NCI-H187 (cell line): ENCODE measurements at places on chromosomes 2 and 18.

DNA sequence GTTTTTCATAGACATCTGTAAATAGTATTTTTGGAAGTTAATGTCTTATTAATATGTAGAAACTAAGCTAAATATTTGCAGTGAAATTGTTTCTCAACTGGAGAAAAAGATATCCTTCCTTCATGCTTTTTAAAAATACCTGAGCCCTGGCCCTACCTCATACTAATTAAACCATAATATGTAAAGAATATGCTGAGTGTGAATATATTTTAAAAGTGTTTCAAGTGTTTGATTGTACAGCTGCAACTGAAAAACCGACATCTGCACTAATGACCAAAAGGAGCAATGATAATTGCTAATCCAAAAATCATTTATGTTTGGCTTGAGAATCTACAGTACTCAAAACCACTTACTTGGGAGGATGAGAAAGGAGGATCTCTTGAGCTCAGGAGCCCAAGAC is 156.7 kb downstream of the MBD5 start:
- DNase-seq, result no peak

DNA sequence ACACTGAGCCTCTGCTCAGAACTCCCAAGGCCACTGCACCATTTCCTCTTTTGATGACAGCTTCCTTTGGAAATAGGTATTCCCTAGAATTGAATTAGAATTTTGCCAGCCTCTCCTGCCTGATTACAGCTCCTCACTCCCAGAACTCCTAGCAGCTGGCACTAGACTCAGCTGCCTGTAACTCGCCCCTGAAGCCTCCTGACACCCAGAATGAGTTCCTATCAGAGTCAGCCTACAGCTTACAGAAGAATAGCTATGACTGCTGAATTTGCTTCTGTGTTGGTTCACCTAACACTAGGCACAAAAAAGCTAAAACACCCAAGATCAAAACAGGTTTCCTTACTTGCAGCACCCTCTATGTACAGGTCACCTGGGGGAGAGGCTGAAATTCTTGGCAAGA is 108.2 kb upstream of the PTPRM start:
- DNase-seq, result no peak

- no peak for DNase-seq
Measured at GRCh38 chr2:42424033-42424432, 63.0 kb upstream of the COX7A2L start.

DNA sequence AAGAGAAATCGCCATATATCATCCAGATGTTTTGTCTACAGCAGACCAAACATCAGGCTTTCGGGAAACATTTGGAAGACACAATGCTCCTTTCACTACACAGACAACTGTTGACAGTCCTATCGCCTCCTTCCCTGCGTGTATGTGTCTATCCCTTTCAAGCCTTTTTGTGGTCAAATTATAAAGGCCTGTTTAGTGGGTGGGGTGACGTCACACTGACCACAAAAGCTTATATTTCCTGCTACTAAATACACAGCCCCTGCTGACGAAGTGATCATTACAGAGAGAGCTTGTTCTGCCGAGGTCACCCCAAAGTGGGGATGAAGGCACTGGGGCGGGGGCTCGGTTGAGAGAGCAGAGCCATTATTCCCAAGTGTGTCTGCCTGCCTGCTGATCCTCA is 302.7 kb upstream of the TNP1 start:
- peak; percentile 23 for DNase-seq

GRCh38 chr2:161983331-161983651 is 90.7 kb downstream of the DPP4 start:
- DNase-seq, result no peak

GRCh38 chr18:36454245-36454644 is 156.7 kb downstream of the FHOD3 start:
- no peak for DNase-seq

DNA sequence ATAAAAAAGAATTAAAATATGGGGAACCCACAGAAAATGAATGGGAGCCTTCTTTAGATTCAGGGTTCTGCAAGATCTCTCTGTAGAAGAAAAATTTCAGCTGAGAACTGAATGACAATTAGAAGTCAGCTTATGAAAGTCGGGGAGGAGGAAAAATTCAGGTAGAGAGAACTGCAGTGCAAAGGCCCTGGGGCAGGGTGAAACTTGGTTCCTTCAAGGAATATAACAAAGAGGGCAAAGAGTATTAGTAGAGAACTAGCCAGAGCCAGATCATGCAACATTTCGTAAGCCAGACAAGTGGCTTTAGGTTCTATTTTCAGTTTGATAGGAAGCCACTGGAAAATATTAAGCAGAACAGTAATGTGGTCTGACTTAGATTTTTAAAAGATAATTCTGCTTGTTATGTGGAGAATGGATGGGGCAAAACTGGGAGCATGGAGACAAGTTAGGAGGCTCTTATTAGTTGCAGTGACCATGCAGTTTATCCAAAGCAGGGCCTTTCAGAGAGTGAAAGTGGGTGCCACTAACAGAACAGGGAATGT is 27.9 kb downstream of the RAB27B start:
- DNase-seq, result no peak

- DNase-seq, result no peak
Measured at GRCh38 chr2:105057005-105057404, 19.1 kb downstream of the MRPS9 start.

DNA sequence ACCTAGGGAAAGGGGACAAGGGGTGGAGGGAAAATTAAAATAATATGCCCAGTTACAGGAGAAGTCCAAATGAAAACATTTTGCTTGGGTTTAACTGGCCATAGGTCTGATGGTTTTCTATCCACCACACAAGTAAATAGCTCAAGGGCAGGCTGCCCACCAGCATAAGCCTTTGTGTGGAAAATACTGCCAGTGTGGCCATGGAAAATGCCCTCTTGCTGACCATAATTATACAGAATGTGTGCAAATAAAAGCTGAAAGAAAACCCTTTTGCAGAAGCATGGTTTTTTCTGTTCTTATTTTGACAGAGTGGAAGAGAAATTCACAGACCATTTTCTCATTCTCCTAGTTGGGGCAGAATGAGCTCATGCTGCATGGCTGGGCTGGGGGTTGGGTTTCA is 111.3 kb upstream of the SIX2 start:
- no peak for DNase-seq

DNA sequence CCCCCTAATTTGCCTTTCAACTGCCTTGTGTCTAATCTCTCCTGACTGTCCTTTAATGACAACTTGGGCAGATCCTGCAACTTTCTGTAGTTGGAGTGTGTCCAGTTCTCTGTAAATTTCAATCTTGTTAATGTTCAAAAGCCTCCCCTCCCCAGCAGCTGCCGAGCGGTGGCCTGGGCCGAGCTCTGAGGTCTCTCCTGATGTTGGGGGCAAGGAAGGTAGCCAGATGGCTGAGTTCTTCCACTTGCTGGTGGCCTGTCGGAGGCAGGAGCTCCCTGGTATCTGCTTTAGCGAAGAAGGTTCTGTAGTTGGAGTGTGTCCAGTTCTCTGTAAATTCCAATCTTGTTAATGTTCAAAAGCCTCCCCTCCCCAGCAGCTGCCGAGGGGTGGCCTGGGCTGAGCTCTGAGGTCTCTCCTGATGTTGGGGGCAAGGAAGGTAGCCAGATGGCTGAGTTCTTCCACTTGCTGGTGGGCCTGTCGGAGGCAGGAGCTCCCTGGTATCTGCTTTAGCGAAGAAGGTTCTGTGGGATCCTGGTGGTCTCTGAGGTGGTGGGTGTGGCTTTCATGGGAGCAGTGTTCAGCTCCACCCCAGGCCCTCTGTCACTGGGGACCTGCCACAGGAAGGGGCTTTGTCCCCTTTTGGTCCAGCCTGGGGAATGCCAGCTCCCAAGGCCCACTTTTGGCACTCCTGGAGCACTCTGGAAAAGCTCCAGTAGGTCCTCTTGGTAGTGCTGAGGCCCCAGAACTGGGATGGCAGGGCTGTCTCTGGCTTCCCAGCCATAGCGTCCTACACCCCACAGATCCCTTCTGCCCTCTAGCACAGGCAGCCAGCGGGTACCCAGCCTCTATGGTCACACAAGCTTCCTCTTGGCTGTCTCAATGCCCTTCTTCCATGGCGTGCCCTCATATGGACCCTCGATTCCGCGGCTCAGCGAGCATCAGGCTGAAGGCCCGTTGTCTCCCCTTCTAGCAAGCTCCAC is 211.9 kb downstream of the ALPK2 start:
- DNase-seq, result no peak

DNA sequence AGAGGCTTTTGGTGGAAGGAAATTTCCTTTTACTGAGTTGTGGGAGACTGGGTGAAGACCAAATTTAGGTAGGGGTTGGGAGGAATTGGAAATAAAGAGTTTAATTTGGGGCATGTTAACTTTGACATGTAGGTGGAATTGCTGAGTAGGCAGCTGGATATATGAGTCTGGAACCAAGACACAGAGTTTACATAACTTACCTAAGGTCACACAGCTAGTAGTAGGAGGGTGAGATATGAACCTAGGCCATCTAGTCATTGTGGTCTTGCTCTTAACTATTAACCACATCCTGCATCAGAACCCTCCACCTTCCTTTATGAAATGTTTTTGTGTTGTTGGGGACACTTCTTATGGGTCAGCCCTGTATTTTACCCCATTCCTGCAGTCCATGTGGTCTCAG is 113.1 kb downstream of the ICOS start:
- DNase-seq, result no peak

DNA sequence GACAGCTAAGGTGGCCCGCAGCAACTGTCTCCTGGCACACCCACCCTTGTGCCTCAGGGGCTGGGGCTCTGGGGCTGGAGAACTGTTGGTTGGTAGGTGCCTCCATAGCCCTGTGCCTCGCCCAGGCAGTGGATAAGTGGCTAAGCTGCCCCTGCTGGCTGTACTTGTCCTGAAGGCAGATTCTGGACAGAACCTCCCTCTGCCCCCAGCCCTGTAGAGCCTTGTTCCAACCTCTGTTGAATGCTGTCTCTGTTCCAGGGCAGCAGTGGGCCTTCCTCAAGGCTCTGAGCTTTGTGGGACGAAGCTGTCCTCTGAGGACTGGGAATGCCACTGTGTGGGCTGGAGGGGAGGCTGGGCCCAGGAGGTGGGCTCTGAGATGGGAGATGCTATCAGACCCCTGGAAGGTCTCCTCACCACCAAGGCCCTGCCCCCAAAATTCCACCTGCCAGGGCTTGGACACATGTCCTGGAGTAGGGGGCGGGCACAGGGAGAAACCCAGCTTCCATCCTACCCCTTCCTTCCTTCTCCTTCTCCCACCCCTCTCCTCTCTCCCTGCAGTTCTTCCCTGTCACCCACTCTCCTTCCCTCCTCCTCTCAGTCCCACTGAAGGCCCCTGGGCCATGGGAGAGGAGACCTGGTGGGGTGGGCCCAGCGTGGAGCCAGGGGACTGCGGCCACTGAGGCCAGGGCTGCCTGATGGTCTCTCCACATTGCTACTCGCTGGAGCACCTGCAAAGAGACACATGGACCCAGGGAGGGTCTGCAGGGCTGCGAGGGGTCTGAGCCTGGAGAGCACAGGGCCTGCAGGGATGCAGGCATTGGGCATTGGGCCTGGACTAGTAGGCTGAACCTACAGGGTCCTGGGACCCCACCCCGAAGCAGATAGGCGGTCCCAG is 1.7 kb upstream of the PDCD1 start:
- no peak for DNase-seq

- DNase-seq, result no peak
Measured at GRCh38 chr2:98940102-98940501, 4.1 kb upstream of the CRACDL start.

DNA sequence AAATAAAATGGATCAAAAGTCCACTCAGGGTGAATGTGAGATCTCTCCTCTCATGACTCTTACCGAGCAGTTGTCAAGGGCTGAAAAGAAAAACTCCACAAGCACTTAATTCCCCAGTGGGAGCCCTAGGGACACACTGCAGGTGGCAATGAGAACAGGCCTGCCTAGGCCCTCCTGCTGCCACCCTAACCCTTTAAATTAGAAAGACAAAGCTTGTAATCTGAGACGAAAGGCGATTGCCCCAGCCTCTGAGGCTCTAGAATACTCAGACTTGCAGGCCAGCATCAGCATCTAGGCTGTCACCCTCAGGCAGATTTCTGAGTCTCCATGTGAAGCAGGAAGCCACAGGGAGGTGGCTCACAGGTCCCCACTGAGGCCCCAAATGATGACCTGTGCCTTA is 457.0 kb upstream of the MYT1L start:
- DNase-seq, result peak; percentile 82

- DNase-seq, result no peak
Measured at GRCh38 chr2:38185012-38185491, 109.1 kb upstream of the CYP1B1 start.

DNA sequence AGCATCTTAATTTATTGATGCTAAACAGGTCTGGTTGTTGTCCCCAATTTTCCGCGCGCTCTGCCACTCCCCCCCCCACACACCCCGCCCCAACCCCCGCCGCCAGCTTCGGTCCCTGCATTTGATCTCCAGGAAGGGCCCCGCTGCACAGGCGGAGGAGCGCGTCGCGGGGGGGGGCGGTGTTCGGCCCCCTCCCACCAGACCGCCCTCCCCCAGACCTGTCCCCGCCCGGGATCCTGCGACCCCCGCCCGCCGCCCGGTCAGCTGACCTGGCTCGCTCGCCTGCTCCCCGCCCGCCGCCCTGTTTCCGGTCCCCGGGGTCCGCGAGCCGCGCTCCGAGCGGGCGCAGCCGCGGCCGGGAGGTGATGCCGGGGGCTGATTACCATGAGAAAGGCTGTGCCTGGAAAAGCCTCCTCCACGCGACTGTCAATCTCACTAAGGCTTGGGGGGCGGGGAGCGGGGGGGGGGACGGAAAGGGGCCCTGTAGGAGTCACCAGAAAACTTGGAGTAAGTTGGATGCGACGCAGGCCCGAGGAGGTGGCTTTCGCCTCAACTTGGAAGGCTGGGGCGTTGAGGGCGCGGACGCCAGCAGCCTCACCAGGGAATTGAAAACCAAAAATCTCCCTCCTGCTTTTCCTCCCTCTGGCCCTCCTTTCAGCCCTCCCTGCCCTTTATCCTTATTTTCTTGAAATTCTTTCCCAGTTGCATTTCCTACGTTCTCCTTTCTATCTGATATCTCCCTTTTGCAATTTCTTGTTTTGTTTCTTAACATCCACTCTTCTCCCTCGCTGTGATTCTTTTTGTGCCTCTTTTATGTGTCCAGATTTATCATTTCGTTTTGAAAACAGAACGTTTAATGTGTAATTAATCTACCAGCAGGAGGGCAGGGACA is 4.4 kb upstream of the ZEB2 start:
- no peak for DNase-seq

- DNase-seq, result no peak
Measured at GRCh38 chr2:74503506-74504475, 3.7 kb downstream of the PCGF1 start.

GRCh38 chr2:70202236-70202806 is 11.5 kb upstream of the C2orf42 start:
- DNase-seq, result no peak

- DNase-seq, result no peak
Measured at GRCh38 chr2:27185331-27186026, 26.4 kb upstream of the ATRAID start.

- no peak for DNase-seq
Measured at GRCh38 chr2:73717251-73717606, 19.9 kb downstream of the TPRKB start.

GRCh38 chr18:22324191-22325131 is 93.3 kb downstream of the CTAGE1 start:
- DNase-seq, result no peak

DNA sequence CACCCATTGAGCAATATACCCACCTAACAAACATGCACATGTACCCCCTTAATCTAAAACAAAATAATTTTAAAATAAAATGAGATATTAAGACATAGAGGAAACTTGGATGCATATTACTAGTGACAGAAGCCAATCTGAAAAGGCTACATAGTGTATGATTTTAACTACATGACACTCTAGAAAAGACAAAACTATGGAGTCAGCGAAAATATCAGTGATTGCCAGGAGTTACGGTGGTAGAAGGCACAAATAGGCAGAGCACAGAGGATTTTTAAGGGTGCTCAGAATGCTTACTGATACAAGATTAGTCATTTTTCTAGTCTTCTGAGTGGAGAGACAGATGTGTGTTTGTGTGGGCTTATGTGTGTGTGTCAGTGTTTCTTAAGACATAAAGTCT is 656.6 kb downstream of the NR4A2 start:
- no peak for DNase-seq

GRCh38 chr2:69773206-69773605 is 31.3 kb downstream of the ANXA4 start:
- no peak for DNase-seq
